ENCODE measurements at places on chromosomes 4 and X.

- DNase-seq, result no peak
Observed at GRCh38 chr4:16450031-16450430, 223.8 kb upstream of the TAPT1 start.

- no peak for DNase-seq
Observed at GRCh38 chr4:122759639-122760310, 27.3 kb downstream of the BBS12 start.

DNA sequence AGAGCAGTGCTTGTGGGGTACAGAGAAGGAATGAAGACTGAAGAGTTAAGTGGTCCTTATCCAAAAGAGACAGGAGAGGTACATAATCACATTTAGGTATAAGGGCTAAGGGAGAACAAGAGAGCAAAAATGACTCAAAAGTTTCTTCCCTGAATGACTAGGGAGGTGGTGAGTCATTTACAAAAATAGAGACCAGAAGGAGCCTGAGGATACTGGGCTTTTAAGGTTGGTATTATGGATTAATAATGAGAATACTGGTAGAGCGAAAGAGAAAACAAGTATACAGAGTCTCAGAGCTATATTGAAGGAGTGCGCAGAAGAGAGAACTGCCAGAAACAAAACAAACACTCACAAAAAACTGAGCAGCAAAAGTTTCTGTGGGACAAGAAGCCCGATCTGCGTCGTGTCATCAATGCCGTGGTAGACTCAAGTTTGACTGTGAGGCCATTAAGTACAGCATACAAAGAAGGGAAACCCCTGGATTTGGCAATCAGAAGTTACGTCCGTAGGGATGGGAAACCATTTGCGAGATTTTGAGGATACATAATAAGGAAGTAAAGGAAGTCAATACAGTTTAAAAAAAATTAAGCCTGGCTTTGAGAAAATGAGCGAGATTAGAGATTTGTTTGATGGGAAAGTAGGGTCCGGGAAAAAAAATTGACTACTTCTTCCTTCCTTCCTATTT is 129.1 kb upstream of the STIM2 start:
- no peak for DNase-seq

DNA sequence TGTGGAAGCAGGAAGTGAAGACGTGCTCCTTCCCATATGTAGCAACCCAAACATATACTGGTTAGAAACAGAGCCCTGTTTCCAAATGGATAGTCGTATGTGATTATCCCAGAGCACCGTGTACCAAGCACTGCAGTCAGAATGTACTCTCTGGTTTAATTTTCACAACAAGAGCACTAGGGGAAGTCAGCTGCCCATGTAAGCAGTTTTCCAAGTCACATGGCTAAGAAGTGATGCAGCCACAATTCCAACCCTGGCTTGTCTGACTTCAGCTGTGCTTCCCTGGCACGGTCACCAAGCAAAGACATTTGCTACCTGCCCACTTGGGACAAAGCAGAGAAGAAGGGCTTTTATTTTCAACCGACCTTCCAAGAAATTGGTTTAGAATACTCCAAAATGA is 28.2 kb upstream of the CEP135 start:
- no peak for DNase-seq

- DNase-seq, result no peak
Observed at GRCh38 chrX:132001127-132001526, 22.0 kb upstream of the STK26 start.

All from CD4-positive, alpha-beta T cell treated with Interleukin-17A for 1 hour (primary cell).